ENCODE measurements at places on chromosomes 2 and 18.

GRCh38 chr2:233012301-233012971 is 620 bp downstream of the NGEF start:
- DNase-seq = no peak

GRCh38 chr18:51290860-51291259 is 93.4 kb upstream of the MEX3C start:
- no peak for DNase-seq

- DNase-seq = no peak
Measured at GRCh38 chr2:218891275-218892135, 10.9 kb downstream of the WNT10A start.

GRCh38 chr2:149160701-149161217 is 122.3 kb downstream of the LYPD6B start:
- DNase-seq = no peak

DNA sequence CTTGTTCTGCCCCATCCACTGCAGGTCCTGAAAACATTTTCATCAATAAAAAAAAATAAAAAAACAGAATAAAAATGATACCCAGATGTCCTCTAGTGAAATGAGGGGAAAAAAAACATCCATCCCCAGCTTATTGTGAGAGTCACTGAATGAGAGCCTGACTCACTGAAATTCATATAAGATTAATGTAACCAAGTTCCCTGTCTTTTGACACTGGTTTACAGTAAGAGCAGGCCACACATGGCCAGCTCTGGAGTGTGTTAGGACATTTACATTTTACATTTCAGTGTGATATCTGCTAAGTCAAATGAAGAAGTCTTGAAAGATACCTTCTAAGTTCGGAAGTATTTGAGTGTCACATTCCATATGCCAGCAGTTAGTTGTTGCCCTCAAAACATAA is 21.1 kb upstream of the IL18R1 start:
- DNase-seq = no peak

DNA sequence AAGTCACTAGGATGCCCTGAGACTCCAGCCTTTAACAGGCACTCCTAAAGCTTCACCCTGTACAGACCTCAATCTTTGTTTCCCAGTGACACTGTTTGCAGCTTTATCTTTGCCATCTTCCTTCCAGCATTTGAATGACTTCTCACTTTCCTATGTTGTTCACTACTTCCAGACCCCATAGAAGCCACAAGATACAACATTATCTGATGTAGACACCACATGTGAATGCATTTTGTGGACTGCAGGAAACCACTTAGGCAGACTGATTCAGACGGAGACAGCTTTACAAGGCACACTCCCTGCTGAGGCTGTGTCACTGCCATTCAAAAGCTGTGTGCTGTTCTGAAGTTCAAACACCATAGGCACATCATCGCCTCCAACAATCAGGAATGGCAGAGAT is 67.3 kb upstream of the SPATS2L start:
- no peak for DNase-seq

GRCh38 chr2:24435391-24436316 is 55.4 kb upstream of the NCOA1 start:
- DNase-seq = peak; percentile 16

- no peak for DNase-seq
Measured at GRCh38 chr2:106304612-106305184, 110.6 kb upstream of the UXS1 start.

DNA sequence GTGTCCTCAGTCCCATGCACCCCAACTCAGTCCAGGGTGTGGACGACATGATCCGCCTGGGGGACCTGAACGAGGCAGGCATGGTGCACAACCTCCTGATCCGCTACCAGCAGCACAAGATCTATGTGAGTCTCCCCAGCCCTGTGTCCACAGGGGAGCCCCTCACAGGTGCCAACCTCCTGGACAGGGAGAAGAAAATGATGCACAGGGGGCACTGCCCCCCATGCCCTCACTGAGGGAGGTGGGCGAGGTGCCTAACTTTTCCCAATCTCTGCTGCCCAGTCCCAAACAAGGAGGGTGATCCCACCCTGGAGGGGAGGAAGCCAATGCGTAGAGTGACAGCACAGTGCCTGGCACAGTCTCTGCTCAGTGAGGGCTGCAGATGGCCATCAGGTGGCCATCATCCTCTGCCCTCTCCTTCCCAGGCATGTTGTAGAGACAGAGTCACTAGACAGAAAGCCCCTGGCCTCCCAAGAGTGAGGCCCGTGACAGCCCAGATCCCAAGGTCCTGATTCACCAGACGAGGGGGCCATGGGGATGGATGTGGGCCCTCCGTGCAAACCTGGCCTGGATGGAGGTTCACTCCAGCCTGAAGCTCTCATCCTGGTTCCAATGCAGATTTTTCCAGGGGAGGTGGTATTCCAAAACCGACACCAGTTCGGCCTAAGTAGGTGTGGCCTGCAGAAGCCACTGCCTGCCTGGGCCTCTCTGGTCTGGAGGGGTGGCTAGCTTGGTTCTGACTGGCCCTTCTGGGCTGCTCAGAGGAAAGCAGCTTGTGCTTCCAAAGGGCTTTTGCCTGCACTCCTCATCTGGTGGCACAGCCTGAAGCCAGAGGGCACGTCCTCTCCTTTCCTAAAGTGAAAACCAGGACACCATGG is 30.0 kb downstream of the MYO7B start:
- DNase-seq = no peak

- DNase-seq = peak; percentile 4
Measured at GRCh38 chr2:221571551-221572218, 419 bp downstream of the EPHA4 start.

DNA sequence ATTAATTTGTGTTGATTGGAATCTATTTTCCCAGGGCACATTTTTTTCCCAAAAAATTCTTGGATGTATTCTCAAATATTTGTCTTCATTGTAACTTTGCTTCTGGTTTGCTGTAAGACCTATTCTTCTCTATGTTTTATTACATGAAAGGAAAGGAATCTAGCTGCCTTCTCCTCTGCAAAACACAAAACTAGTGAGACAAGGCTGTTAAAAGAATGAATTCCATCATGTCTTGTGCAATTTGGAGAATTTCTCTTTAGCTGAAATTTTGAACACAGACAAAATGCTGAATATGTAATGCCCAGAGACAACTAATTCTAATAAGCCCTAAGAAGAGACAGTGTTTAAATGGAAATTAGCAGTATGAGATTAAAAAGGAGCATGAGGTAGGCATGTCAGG is 275.9 kb downstream of the CDH20 start:
- no peak for DNase-seq

DNA sequence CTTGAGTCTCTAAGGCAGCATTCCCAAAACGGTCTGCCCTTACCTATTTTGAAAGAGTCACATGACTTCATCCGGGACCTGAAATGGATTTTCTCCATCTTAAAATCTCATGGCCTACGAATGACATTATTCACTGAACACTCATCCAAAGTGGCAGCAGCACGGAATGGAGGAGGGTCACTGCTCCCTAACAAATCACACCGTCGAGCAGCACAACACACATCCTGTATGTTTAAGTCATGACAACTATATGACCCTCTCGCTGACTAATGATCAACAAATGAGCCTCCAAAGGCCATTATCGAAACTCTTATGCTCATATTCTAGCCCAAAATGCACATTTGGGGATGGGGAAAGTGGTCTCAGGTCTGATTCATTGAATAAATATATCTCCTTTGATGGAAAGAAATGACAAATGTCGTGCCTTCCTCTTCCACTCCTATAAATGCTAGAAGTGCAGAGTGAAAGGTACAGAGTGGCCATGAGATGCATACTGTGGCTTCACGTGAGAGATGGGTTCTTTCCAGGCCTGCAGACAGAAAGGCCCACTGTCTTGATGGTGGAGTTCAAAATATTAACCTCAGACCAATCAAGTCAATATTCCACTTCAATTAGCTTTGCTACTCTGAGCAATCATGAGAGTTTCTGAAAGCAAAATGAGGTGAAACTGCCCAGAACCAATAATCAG is 70.8 kb downstream of the C2orf76 start:
- DNase-seq = no peak

- no peak for DNase-seq
Measured at GRCh38 chr18:51039138-51040112, 9.4 kb downstream of the SMAD4 start.

- DNase-seq = no peak
Measured at GRCh38 chr2:182300608-182301007, 126.2 kb downstream of the PDE1A start.

- no peak for DNase-seq
Measured at GRCh38 chr2:173355866-173356508, 1.3 kb downstream of the CDCA7 start.

- no peak for DNase-seq
Measured at GRCh38 chr18:35282353-35282752, 7.7 kb downstream of the ZSCAN30 start.

DNA sequence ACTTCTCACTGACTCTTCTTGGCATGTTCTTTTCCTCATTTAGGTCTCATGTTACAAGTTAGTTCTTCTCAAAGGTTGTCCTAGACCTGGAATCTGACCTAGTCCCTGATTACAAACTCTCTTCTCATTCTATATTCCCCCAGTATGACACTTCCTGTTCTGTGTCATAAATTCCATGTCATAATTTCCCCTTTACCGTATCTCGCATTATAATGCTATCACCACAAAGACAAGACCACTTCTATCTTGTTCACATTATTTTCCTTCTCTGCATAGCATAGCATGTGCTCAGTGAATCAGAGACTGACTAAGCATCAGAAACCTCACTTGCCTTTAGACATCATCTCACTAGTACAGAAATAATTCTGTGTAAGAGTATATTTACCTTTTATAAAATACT is 63.6 kb upstream of the CAVIN2 start:
- DNase-seq = no peak

DNA sequence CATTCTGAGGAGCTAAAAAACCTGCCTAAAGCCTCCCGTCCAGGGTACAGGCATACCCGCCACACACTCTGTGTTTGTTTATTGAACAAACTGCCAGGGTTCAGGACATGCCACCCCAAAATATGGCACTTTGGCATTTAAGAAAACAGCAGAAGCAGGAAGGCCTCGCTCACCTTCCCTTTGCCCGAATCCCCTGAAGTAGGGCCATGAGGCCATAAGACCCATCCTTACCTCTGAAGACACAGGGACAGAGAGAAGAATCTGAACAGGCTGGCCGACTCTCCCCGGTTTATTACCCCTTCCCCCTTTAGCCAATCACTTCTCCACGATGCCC is 1.7 kb upstream of the NEURL3 start:
- no peak for DNase-seq

DNA sequence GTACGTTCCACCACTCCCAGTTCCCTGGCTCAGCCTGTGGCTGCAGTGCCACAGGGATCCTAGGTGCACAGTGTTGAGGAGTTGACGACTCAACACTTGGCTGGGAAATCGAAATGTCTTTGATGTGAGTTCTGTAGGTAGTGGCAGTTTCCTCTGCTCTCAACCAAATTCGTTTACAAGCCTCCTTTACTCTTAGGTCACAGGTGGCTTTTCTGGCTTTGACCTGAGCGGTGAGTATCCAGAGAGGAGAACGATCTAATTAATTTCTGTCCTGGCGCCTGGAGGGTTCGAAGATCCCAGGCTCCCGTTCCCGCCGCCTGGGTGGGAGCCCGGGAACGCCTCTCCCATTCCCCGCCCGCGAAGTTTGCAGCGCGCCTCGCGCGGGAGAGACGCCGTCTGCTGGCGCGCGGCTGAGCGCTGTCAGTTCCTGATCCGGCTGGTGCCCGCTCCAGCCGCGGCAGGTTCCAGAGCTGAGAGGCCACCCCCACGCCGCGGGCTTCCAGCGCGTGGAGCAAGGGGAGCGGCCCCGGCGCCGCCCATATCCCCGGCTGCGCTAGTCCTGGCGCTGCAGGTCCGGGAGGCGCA is at the start of gene LAMA3:
Gene LAMA3 (plus strand): TSS at position 423 of the 585 bp plus-strand sequence. CDS start 231 bp downstream, outside the sequence.
- no peak for DNase-seq

- DNase-seq = no peak
Measured at GRCh38 chr2:47206681-47207080, 51.6 kb upstream of the STPG4 start.

GRCh38 chr18:35642802-35643201 is 61.3 kb downstream of the GALNT1 start:
- no peak for DNase-seq

GRCh38 chr2:172196768-172197431 is 94.2 kb upstream of the DLX2 start:
- no peak for DNase-seq

DNA sequence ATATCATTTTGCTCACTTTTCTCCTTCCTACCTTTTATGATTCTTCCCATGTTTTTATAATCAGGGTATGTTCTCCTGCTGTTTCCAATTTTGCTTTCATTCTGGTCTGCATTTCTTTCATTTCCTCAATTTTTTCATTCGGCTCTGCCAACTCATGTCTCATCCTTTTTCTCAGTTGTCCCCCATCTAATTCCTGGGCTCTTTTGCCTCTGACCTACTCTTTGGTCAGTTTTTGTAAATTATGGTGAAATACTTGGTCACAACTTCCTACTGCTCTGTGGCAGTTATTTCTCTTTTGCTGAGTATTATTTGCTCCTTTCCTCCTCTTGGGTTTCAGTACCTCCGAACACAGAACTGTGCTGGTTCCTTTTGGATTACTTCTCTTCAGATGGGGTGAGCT is 27.5 kb downstream of the MYO7B start:
- no peak for DNase-seq

- no peak for DNase-seq
Measured at GRCh38 chr2:200472853-200473464, 36.9 kb downstream of the KCTD18 start.

GRCh38 chr18:6600667-6601167 is 128.8 kb upstream of the ARHGAP28 start:
- DNase-seq = no peak

DNA sequence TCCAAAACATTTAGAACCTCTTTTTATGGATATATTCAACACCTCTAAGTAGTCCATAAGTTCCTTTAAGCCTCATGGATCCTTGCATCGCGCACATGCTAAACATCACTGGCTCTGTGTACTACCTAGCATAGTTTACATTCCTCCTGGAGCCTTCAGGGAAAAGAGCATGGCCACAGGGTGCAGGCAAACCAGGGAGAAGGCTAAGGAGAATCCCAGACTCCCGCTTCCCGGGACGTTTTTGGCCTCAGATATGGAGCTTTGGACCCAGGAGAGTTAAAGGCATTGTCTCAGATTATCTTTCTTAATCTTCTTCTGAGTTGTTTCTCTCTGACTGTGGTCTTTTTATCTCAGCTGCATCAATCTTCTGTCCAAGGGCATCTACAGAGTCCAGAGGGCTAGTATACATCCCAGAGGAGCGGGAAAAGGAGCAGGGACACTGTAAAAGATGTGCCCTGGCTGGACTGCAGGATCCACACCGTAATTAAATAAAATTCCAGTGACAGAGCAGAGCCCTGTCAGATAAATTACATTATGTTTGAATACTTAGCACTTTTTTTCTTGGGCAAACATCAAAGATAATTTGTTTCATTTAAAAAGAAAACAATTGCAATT is 36.9 kb downstream of the RIT2 start:
- DNase-seq = no peak

DNA sequence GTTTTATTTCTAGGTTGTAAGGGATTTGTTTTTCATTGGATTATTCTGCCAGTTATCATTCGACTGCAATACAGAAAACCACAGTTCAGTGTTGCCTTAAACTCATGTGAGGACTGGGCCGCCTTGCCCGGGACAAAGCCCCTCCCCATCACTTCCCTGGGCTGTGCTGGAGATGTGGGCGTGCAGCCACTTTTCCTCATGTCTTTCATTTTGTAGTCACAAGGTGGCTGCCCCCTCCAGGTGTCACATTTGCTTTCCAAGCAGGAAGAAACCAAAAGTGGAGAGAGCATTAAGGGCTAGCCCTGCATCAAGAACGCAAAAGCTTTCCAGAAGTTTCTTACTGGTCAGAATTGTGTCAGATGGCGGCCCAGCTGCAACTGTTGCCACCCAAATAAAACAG is 492.5 kb upstream of the ID2 start:
- no peak for DNase-seq

GRCh38 chr18:6591491-6591890 is 138.0 kb upstream of the ARHGAP28 start:
- no peak for DNase-seq
